ENCODE measurements at places on chromosomes 11 and 22.

GRCh38 chr22:45124176-45124847 lies 39.4 kb upstream of the NUP50 start:
- DNase-seq, result no peak

- no peak for DNase-seq
These were observed 17.3 kb downstream of the ABCC8 start for GRCh38 chr11:17459236-17459896.

DNA sequence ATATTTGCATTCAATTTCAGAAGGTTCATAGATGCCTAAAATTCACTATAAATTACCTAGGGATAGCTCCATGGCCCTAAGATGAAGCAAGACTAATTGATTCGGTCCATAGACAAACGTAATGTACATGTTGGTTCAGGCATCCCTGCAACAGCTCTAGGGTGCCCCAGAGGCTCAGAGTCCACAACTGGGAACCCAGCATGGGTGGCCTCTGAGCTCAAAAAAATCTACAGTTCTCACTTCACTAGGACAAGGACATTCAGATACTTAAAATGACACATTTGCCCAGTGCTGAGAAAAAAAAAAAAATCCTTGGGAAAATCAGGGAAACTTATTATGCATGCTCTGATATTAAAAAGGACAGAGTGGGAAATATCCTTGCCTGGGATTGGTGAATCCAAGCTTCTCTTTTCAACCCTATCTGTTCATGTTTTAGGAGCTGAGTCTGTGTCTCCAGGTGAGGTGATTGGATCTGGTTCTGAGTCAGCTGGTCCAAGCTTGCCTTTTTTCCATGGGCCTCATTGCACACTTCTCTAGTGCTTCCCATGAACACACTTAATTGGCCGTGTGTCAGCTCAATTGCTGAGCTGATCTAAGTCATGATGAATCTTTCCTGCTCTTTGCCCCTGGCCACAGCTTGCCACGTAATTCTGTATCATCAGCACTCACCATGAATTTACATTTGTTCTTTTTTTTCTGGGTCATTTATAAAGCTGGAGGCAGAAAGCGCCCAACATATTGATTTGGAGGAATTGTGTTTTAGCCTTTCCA lies 116.3 kb upstream of the RCN1 start:
- no peak for DNase-seq

DNA sequence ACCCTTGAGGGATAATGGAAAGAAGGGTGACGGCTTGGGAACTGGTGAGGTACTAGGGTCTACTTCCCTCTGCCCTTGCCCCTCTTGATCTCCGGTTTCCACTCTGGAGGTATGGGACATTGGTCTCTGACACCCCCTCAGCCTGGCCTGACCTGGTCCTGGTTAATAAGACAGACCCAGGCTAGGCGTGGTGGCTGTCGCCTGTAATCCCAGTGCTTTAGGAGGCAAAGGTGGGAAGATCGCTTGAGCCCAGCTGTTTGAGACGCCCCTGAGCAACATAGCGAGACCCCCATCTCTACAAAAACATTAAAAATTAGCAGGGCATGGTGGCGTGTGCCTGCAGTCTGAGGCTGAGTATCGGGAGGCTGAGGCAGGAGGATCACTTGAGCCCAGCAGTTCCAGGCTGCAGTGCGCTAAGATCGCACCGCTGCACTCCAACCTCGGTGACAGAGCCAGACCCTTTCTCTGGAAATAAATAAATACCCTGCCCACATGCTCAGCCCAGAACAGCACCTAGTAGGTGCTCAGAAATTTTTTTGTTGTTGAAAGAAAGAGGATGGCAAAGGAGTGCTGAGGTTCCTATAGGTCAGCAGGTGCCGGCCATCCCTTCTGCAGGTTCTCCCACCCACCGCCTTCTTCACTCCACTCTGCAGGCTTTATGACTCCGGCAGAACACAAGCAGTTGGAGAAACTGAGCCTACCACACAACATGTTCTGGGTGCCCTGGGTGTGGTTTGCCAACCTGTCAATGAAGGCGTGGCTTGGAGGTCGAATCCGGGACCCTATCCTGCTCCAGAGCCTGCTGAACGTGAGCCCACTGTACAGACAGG lies 6.3 kb downstream of the BEST1 start:
- DNase-seq, result no peak

DNA sequence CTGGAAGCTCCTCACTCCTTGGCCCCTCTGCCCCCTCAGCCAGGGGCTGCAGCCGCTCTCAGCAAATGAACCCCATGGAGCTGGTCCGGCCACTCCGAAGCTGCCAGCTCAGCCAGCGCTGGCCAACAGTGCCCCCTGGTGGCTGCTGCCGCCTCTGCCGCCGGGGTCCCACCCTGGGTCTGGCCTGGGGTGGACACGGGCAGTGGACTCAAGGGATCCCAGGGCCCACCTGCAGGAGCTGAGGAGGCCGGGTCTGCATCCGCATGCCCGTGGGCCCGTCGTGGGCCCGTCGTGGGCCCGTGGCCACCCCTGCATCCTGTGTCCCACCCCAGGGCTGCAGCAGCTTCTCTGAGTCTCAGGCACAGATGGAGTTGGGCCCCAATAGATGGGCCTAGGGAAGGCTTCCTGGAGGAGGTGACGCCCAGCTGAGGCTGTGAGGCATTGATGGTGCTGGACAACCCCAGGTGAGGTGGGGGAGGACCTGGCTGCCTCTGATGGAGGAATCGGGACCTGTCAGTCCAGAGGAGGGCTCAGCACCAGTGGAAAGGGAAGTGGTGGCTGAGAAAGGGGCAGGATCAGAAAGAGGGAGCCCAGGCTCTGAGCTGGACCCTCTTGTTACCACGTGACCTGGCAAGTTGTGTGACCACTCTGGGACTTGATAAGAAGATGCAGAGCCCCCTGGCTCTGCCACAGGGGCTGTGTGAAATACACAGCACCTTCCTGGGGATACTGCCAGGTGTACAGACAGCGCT lies 522.3 kb downstream of the BRD1 start:
- DNase-seq, result peak; percentile 74

DNA sequence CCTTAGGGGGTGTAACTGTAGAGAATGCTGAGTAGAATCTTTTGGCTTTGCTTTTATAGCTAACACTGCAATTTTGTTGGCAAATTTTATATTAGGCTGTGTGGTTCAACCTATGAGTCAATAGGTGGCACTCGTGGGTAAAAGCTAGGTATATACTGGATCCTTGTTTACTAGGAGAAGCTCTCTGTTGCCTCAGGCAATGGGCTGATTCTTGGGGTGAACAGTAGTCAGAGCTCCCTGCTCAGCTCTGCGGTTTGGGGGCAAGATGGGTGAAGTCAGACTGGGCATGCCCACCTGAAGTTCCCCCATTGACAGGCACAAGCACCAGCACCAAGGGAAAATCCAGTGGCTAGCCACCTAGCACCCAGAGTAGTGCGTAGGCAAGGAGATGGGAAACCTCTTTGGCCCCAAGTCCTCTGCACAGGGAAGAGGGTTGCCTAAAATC lies 238.7 kb downstream of the FAM181B start:
- DNase-seq, result peak; percentile 30

DNA sequence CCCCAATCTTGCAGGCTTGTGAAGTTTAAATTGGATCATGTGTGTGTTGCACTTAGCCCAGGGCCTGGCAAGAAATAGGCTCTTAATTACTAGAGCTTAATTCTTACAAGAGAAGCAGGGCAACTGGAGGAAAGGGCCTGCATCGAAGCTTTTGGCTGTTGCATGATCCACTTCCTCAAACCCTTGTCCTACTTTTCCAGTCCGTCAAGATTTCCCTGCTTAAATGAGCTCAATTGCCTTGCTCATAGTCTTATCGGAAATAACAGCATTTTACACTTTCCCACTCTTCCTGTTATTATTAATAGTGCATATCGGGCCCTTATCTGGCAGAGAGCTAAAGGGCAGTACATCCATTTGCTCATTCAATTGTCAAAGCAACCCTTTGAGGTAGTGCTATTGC lies 18.1 kb downstream of the DTX4 start:
- no peak for DNase-seq

DNA sequence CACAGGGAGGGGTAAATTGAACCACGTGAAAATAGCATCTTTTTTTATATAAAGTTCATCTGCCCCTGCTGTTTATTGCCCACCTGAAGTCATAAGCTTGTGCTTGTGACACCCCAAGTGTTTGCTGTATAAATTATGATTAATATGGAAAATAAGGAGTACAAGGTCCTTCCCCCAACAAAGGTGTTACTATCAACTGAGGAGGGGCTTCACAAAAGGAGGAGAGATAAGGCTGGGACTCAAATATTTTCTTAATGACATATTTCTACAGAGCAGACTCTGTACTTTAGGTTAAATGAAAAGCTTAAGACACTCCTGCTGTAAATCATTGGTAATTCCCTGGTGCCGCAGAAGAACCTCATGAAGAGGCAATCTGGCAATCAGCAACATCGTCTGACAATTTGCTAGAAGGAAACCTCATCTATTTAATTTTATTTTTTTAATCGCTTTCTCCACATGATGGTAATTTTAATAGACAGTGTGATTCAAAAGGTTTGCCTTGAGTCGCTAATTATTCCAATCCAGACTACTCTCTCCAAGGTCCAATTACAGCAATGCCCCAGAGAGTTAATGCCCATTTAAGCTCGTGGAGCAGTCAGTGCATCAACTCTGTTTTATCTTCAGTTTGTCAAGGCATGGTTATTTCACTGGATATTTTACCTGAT lies 1432.4 kb downstream of the FAM181B start:
- no peak for DNase-seq

- DNase-seq, result no peak
These were observed 111.7 kb upstream of the RASSF10 start for GRCh38 chr11:12897390-12897789.

DNA sequence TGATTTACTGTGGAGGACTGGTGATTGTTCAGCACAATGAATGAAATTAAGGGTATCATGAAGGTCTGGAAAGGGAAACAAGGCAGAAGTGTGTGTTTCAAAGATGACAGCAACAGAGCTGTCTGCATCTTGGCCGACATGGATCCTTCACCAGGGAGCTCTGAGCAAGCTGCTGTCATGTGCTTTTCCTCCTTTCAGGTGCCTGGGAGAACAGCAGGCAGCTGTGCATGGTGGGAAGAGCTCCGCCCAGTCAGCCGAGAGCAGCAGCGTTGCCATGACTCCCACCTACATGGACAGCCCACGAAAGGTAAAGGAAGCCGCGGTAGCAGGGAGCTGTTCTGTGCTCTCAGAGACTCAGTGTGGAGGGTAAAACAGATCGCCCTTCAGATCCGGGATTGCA lies 87.1 kb upstream of the YWHAH start:
- DNase-seq, result no peak

GRCh38 chr22:38866024-38866398 lies 6.0 kb downstream of the CBX6 start:
- no peak for DNase-seq

DNA sequence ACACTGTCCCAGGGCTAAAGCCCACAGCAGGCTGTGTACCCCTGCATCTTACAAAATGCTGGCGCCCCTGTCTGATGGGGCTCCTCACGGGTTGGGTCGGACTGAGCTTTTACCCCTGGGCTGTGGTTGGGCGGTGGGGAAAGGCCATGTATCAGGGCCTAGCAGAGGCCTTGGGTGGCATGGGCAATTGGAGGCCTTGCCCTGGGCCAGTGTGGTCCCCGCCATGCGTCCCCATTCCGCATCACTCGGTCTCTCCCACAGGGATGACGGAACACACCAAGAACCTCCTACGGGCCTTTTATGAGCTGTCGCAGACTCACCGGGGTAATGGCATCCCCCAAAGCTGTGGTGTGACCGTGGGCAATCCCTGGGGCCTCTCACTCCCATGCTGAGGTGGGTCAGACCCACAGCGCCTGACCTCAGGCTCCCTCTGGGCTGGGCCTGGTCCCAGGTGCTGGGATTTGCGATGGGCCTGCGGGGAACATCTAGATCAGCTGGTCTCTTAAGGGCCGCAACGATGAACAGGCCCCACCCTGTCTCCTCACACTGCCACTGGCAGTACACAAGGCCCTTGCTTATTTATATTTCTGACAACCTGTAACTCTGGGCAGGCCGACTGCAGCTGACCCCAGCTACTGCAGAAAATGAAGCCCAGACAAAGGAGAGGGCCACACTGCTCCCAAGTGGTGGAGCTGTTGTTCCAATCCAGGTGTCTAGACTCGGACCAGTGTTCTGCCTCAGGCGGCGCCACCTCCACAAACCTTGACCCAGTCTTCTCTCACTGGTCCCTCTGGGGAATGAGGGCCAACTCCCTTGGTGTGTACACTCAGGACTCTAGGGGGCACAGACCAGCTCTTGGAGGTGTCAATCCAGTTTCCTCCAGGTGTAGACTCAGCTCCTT lies 12.3 kb downstream of the SLC16A8 start:
- no peak for DNase-seq

- DNase-seq, result no peak
These were observed 9.1 kb downstream of the TRPT1 start for GRCh38 chr11:64216879-64217278.

DNA sequence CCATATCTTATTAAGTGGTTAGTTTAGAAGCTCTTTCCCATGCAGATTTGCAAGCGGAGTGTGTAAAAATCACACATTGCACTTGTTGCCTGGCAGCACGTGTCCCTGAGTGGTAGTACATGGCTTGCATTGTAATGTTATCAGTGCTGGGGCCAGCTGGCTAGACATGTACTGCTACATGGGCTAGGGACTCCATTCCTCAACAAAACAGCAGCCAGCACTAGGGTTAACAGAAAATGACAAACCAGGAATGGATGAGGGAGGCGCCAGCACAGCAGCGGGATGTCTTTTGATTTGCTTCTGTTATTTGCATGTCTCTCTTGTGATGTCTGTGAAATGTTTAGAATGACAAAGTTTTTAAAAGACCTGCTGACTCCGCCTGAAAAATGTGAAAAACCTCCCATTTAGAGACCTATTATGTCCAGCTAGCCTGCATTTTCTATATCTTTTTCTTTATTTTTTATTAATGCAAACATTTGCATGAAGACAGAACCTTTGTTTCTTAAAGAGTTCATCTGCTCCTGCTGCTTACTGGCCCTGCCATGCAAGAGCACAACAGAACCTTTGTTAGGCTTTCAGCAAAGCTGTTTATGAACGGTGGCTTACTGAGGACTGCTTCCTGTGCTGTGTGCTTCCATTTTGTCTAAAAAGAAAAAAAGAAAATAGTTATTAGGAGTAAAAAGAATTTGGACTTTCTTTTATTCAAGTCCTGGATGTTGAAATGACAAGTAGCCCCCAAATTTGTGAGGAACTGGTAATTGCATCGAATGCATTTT lies 40.7 kb downstream of the CSTPP1 start:
- no peak for DNase-seq

DNA sequence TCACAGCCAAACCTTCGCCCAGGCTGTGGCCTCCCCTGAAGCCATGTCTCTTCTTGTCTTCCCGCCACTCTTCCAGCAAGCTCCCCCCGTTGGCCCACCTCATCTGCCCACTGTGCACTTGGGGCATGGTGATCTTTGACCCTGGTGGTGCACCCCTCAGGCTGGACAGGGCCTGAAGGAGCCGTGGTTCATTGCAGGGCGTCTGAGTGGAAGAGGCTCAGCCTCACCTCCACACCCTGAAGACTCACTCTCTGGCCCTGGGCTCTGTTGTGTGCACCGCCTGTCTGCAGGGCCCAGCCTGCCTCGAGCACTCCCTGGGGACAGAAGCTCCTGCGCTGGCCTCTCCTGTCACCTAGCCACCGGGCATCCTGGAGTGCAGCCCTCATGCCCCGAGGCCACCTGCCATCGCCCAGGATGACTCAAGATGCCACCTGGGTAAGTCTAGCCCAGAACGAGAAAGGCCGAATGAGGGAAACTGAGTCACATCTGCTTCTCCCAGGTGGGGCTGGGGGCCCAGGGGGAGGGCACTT lies 40.8 kb upstream of the PPARA start:
- no peak for DNase-seq

- DNase-seq, result no peak
These were observed 62.8 kb downstream of the AAMDC start for GRCh38 chr11:77883775-77884174.

- DNase-seq, result no peak
These were observed 1.3 kb downstream of the B3GAT1 start for GRCh38 chr11:134410766-134411165.

Measured in GM13976 (cell line).